ENCODE measurements at places on chromosomes 2 and 18.

DNA sequence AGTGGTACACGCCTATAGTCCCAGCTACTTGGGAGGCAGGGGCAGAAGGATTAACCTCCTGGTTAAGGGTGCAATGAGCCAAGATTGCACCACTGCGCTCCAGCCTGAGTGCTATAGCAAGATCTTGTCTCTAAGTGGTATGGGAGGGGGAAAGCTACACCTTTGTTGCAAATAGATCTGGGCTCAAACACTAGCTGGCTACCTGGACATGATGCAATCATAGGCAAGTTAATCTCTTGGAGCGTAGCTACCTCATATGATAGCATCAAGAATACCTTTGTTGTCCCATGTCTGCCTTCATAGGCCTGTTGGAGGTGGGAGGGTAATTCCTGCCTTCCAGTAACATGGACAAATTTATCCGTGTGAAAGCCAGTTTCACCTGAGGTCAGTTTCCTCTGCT is 15.7 kb downstream of the KLHL29 start:
- peak; percentile 8 for DNase-seq

GRCh38 chr18:42038936-42039335 is 83.9 kb downstream of the PIK3C3 start:
- no peak for DNase-seq

GRCh38 chr18:36849288-36850006 is 20.5 kb downstream of the KIAA1328 start:
- DNase-seq = no peak

DNA sequence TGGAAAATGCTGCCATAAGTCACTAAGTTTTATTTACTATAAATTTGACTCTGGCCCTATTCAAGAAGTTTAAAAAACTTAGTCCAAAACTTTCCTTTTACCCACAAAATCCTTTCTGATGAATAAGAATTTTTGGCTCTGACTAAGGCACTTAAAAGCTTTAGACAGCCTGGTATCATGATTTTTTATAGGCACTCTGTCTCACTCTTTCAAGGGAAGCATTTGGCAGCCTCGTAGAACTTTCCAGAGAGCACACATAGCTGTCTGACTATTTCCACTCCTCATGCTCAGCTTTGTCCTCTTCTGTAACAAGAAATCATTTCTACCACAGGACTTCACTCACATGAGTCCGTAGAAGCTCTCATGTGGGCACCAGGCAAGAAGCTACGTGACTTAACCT is 32.3 kb upstream of the XDH start:
- DNase-seq = no peak

DNA sequence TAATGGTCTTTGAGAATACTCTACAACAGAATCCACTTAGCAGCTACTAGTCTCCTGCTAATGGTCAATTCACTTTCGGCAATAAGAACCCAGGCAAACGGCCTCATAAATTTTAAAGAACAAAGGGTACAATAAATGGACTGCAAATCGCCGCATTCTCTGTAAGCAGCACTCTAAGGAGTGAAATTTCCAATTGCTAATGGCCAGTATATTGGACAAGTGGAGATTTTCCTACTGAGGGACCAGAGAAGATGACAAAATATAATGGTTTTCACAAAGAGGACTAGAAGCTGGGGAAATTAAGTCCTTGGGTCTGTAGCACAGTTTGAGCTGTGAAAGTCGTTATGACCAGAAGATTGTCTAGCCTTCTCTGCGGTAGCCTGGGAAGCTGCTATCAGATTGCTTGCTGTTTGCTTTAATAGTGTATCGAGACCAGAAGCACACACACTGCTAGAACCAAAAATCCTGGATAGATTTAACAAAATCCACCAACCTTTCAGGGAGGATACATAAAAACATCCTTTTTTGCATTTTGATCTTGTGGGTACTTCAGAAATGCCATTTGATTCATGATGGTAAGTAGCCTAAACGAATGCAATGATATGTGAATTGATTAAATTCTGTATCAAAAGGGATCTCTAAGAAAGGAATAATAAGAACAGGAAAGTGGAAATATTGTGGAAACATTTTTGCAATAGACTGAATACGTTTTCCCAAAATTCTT is 53.6 kb upstream of the ATP8B1 start:
- DNase-seq = no peak

GRCh38 chr2:179020156-179020750 is 29.7 kb downstream of the CCDC141 start:
- peak; percentile 83 for DNase-seq

DNA sequence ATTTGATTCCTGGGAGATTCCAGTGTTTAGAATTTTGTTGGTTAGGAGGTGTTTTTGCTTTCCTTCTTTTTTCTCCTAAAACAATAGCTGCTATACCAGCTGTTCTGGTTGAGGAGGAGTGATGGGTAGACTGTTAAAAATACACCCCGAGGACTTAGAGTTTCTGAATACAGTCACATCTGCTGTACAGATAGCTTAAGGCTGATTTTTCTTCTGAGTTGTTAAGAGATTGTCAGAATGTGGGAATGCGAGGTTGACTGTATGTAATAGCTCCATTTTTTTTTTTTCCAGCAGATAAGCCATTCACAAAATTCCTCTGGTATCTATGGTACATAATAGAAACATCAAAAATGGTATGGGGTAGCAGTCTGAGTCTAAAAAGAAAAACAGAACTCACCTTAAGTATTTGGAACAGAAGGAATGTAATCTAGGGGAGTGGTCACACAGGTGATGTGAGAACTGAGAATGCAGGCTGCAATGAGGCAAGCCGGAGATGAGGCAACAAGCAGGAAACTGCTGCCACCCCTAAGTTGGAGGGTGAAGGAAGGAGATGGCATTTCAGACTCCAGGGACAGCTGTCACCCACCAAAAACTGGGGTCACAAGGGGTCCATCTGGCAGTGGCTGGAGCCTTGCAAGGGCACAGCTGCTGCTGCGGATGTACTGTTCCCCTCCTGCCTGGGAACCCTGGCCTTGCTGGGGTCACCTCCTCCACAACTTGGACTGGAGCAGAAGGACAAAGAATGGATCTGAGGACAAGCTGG is 2.4 kb downstream of the DGKD start:
- no peak for DNase-seq

DNA sequence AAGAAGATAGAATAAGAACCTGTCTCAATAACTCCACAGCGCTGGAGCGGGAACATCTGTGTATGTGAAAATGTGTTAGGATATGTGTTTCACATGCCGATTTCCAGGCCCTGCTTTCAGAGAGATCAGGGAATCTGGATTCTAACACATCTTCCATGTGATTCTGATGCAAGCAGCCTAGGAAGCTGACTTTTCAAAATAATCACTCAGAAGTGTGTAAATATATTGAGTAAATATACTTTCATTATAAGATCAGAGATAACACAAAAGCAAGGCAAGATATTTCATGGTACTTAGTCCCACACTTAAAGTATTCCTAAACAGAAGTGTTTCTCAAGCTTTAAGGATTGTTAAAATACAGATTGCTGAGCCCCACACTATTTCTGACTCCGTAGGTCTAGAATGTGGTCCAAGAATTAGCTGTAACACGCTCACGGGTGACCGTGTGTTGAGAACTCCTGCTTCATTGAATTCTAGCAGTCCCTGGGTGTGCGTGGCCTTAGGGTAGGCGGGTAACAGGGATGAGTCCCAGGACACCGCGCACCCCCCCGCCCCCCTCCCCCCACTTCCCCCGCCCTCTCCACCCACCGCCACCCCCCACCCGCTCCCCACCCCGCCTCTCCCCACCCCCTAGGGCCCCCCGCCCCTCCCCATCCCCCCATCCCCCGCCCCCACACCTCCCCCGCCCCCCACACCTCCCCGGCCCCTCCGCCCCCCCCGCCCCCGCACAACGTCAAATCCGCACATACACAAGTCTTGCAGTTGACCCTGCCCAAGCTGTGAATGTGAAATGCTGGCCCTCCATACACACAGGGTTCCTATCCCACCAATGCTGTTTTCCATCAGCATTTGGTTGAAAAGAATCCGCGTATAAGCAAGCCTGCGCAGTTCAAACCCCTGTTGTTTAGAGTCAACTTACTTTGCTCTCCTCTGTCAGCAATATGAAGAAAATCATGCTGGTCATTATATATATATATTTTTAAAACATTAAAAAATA is 94.2 kb upstream of the SLC39A10 start:
- peak; percentile 55 for DNase-seq

DNA sequence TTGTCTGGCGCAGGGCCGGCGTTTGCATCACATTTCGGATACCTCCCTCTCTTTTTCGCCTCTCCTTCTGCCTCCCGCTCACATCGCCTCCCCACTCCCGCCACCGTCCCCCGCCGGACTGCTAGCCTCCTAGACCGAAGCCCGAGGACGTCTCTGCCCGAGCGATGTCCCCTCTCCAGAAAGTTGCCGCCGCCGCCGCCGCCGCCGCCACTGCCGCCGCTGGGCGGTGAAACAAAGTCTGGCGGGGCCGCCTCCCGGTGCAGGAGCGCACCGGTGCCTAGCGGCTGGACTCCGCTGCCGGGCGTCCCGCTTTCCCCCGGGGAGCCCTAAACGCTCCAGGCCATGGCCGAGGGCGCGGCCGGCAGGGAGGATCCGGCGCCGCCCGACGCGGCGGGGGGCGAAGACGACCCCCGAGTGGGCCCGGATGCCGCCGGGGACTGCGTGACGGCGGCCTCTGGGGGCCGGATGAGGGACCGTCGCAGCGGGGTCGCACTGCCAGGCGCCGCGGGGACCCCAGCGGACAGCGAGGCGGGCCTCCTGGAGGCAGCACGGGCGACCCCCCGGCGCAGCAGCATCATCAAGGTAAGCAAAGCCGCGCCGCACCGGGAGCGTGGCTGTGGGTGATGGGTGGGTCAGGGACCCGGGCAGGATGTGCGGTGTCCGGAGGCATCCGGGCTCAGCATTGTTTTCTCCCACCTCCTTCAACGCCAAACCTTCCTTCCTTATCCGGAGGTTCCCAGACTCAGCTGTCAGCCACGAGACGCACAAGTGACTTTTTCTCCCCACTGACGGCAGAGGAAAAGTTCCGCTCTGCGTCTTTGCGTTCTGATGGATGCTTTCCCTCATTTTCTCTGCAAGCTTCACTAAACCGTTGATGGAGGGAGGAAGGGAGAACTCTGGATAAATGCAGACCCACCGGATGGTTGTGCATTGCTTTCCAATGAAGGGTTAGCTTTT is 643 bp downstream of the PLCL1 start:
- peak; percentile 68 for DNase-seq
